ENCODE measurements at places on chromosomes 6 and 20.

DNA sequence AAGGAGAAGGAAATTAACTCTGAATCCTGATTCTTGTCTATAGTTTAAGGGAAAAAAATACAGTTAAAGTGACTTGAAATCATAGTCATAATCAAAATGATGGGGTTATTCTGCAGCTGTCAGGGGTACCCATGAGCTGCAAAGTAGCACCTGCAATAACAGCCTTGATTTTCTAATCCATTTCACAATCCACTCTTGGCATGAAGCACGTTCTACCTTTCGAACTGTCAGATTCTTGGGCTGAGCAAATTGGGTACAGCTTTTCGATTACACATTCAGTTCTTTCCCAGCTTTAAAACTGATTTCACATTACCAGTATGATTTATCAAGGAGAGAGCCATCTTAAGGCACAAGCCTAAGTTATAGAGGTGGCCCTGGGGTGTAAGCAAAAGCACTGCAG is 118.5 kb upstream of the DTNBP1 start:
- no peak for DNase-seq

DNA sequence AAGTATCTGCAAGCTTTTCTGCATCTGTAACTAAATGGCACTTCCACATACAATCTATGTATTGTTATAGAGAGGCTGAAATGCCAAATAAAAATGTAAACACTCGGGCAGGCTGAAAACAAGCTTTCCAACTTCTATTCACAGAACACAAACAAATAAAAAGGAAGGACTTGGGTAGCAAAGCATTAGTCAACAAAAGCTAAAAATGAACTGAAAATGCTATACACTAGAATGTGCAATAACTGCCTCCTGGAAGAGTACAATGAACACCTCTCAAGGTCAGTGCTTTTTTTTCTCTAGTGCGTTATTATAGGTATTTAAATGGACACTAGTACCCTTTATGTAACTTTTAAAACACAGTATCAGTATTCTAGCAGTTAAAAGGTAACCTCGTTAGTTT is 31.4 kb downstream of the STK38 start:
- DNase-seq: no peak

DNA sequence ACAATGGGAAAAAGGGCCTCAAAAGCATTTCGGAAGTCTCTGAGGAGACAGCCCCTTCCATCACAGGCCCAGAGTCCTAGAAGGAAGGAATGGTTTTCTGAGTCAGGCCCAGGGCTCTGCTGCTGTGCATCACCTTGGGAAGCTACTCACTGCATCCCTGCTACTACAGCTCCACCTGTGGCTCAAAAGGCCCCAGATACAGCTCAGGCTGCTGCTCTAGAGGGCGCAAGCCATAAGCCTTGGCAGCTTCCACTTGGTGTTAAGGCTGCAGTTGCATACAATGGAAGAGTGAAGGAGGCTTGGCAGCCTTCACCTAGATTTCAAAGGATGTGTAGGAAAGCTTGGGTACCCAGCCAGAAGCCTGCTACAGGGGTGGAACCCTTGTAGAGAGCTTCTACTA is 54.8 kb downstream of the MEI4 start:
- no peak for DNase-seq

GRCh38 chr6:126077810-126078776 is 91.8 kb downstream of the TRMT11 start:
- no peak for DNase-seq

- no peak for DNase-seq
Observed at GRCh38 chr6:111464184-111464583, 18.8 kb downstream of the REV3L start.

DNA sequence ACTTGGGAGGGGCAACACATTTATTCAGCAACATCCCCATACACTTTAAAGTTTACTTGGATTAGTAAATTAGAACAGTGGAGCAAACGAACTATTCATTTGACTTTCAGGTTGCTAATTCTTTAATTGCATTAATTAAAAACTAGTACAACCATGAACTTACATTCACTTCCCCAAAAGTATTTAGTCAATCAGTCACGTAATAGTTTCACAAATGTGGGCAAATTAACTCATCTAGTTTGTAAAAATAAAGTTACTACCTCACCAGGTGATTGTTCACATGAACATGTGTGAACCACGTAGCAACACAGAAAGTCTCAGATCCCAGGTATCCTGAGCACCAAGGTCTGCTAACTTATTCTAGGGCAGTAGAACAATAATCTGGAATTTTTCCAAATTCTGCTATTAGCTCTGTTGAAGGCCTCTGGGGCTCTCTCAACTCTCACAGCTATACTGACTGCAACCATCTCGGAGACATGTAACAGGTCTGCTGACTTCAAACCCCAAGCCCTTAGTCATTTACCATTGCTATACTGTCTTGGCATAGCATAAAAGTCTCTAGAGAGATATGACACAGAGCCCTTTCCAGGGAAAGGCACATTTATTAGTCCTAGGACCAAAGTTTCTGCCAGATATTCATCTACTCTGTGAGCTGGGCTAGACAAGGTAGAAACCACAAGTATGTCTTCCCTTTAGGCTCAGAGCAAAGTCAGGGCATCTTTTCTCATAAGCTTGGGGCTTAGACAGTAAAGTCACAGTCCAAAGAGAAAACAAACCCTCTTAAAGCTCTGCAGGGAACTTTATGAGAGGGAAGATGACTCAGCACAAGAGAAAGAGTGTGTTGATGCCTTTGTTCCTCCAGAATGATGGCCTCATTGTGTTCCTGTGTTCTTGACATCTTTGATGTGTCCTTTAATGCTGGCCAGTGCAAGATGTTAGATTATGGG is 50.9 kb upstream of the CCDC28A start:
- no peak for DNase-seq

DNA sequence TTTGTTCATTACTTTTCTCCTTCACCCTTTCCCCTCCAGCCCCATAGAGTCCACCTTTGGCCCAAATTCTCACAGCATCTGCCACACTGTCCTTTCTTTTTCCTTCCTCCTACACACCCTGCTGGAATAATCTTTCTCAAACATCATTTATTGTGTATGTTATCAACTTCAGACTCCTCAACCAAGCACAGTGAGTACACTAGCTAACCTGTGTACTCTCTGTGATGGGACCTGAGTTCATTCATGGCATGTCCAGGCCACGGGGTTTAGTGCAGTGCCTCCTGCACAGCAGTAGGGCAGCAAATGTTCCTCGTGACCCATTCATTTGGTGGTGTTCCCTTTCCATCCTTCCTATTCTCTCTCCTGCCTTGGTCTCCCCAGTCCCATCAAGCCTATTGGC is 7.1 kb upstream of the ARMC12 start:
- no peak for DNase-seq

- no peak for DNase-seq
Observed at GRCh38 chr20:47724396-47724795, 60.9 kb downstream of the SULF2 start.

DNA sequence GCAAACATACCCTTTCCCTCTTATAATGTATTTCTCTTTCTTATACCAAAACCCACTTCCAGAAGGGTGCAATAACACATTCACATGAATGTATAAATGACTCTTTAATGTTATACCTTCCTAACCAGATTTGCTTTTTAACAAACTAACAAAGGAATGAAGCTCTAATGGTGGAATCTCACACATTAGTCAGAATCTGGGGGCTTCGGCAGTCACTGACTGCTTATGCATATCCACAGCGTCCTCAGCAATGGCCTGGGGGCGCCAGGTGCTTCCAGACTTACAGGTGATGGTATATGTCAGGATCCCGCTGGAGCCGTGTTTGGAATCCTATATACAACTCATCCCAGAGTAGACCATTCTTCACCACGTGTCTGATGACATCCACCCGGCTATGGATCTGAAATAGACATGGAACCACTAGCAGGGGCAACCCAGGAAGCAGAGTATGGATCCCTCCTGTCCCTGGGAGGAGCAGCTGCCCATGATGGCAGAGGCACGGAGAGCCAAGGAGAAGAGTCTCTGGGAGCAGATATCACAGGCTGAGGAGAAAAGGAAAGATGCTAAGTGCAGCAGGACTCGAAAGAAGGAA is 150.8 kb upstream of the RIPOR2 start:
- no peak for DNase-seq

DNA sequence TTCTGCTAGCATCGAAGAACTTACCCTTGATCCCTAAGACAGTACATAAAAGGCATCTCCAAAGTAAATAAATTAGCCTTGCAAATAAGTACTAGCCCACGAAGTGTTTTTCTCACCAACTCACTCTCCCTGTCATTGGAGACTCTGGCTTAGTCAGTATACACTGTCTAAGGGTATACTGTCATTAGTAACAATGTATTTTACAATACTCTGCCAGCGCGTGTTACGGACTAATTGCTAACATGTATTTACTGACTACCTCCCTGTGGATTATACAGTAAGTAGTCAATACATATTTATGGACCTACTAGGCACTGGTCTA is 72.1 kb downstream of the NFATC2 start:
- DNase-seq: no peak

DNA sequence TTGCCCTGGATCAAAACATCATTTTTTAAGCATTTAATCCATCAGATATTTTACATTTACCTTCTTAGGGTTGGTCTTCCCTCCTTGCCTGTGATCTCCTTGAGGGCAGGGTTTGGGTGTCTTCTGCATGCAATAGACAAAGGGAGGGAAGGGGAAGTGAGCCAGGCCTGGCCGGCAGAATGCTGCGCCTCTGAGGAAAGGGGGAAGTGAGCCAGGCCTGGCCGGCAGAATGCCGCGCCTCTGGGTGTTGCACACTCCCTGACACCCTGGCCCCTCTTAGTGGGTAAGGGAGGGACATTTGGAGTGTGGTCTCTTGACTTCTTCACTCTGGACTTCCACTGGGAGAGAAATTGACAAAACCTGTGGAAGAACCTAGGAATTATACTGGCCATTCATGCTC is 12.4 kb downstream of the PSMF1 start:
- no peak for DNase-seq

DNA sequence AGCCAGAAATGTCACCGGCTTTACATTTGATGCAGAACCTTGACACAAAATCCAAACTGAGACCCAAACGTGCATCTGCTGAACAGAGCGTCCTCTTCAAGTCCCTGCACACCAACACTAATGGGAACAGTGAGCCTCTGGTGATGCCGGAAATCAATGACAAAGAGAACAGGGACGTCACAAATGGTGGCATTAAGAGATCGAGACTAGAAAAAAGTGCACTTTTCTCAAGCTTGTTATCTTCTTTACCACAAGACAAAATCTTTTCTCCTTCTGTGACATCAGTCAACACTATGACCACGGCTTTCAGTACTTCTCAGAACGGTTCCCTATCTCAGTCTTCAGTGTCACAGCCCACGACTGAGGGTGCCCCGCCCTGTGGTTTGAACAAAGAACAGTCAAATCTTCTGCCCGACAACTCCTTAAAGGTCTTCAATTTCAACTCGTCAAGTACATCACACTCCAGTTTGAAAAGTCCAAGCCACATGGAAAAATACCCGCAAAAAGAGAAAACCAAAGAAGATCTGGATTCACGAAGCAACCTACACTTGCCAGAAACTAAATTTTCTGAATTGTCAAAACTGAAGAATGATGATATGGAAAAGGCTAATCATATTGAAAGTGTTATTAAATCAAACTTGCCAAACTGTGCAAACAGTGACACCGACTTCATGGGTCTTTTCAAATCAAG is 108.4 kb downstream of the RTN4IP1 start:
- DNase-seq: peak; percentile 51

DNA sequence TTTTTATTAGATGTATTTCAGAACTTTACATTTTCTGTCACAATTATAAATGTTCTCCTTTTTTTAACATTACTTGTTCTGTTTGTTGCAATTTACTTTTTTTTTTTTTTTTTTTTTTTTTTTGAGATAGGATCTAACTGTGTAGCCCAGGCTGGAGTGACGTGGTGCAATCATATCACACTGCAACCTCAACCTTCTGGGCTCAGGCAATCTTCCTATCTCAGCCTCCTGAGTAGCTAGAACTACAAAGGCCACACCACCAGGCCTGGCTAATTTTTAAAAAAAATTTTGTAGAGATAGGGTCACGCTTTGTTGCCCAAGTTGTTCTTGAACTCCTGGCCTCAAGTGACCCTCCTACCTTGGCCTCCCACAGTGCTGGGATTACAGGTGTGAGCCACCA is 15.1 kb upstream of the MBOAT1 start:
- DNase-seq: no peak

GRCh38 chr20:354298-354977 is 7.5 kb downstream of the NRSN2 start:
- DNase-seq: peak; percentile 68

DNA sequence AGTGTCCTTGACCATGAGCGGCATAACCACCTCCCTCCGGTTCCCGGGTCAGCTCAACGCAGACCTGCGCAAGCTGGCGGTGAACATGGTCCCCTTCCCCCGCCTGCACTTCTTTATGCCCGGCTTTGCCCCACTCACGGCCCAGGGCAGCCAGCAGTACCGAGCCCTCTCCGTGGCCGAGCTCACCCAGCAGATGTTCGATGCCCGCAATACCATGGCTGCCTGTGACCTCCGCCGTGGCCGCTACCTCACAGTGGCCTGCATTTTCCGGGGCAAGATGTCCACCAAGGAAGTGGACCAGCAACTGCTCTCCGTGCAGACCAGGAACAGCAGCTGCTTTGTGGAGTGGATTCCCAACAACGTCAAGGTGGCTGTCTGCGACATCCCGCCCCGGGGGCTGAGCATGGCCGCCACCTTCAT is 4.9 kb downstream of the TUBB1 start:
- DNase-seq: no peak

DNA sequence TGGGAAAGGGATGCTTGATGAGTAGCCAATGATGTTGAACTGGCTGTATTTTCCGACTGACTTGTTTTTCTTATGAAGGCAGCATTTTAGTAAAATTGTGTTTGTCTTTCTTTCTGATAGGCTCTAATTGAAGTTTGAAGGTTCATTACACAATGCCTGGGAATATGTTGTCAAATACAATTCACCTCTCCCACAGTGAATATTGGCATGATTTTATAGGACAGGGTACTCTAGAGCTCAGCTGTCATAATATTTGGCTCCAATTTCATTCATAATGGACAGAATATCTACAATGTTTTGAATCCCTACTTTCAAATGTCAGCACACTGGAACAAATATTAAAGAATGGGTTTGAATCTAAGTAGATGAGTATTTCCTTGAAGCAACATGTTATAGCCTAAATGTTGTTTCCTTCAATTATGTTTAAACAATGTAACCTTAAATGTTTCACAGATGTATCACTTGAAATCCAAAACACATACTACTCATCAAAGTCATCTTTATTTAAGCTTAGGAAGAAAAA is 81.4 kb downstream of the LAMA2 start:
- no peak for DNase-seq

GRCh38 chr6:67898875-67899274 is 736.2 kb upstream of the ADGRB3 start:
- no peak for DNase-seq

All from stimulated activated CD8-positive, alpha-beta memory T cell treated with anti-CD3 and anti-CD28 coated beads, Interleukin-15, amount 100 ng/mL, for 1 hour (primary cell).